ENCODE measurements at places on chromosomes 11 and 22.

DNA sequence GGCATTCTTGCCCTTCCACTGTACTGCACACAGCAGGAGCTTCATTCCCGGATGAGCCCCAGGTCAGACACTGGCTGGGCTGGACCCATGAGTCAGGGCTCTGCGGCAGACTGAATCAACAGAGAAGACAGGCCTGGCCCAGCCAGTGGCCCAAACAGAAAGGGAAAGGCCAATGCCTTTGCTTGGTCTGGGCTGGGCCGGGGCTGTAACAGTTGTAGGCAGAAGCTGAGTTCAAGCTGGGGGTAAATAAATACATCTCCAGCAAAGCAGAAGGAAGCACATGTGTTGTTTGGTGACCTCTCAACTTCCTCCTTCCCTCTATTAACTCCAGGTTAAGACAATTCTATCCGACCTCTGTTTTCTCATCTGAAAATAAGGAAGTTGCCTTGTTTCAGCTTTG lies 1.8 kb upstream of the SMIM35 start:
- no peak for DNase-seq

- DNase-seq, result no peak
Observed at GRCh38 chr22:20526305-20526627, 18.9 kb downstream of the MED15 start.

- DNase-seq, result no peak
Observed at GRCh38 chr11:77324508-77324907, 23.0 kb upstream of the GDPD4 start.

- DNase-seq, result no peak
Observed at GRCh38 chr11:119369132-119369925, 12.2 kb downstream of the USP2 start.

- no peak for DNase-seq
Observed at GRCh38 chr11:44779736-44780520, 53.2 kb downstream of the TSPAN18 start.

GRCh38 chr11:68724293-68724692 lies 27.0 kb downstream of the TESMIN start:
- no peak for DNase-seq

DNA sequence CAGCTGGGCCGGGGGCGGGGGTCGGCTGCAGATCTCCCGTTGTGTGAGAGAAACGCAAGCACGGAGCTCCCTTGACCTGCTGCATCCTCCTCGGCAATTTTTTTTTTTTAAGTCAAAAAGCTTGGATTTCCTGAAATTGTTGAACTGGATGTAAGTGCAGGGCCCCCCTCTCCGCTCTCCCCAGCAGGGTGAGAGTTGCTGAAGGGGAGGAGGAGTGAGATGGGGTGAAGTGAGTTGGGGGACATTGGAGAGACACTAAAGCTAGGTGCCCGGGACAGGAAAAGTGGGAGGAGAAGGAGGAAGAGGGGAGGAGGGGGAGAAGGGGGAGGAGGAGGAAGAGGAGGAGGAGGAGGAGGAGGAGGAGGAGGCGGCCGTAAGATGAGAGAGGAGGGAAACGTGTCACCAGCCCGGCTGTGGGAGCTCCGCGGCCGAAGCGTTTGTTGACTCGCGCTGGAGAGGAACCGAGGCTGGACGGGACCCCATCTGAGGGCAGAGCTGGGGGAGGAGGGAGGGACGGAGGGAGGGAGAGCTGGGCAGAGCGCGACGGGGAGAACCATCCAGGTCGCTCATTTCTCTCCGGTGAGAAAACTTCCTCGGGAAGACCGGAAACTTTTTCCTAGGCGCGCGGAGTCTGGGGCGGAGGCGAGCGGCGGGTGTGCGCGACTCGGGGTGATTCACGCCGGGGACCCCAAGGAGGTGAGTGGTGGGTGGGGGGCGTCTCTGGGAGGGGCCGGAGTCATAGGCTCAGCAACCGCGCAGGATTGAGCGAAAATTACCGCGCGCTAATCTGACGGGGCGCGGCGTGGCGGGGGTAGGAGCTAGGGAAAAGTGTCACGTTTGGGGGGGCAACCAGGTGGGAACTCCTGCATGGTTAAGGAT lies 80.2 kb downstream of the PRR5L start:
- DNase-seq, result no peak

- no peak for DNase-seq
Observed at GRCh38 chr22:32103658-32104315, 55.3 kb downstream of the C22orf42 start.

DNA sequence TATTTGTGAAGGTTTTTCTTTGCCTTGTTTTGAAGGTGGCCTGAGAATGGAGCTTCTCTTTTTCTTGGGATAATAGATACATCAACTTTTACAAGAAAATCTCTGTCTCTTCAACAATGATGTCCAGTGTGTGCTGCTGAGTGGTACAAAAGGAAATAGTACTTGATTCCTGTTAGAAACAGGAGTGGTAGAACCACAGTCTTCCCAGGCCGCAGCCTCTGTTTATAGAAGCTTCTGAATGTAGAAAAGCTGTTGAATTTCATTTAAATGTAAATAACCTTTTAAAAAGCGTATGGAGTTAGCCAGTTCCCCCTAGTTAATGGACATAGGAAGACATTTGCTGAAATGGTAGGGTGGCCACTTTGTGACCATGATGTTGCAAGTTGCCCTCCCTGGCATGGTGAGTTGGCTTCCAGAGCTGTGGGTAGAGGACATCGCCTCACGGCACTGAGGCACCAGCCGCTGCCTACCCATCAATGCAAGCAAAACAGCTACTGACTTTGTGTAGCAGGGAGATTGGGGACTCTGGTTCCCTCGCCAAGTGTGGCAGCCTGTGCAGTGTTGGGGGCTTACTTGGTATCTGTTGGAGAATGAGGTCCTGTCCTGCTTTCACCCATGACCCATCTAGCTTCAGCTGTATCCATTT lies 31.6 kb downstream of the C11orf91 start:
- DNase-seq, result no peak

DNA sequence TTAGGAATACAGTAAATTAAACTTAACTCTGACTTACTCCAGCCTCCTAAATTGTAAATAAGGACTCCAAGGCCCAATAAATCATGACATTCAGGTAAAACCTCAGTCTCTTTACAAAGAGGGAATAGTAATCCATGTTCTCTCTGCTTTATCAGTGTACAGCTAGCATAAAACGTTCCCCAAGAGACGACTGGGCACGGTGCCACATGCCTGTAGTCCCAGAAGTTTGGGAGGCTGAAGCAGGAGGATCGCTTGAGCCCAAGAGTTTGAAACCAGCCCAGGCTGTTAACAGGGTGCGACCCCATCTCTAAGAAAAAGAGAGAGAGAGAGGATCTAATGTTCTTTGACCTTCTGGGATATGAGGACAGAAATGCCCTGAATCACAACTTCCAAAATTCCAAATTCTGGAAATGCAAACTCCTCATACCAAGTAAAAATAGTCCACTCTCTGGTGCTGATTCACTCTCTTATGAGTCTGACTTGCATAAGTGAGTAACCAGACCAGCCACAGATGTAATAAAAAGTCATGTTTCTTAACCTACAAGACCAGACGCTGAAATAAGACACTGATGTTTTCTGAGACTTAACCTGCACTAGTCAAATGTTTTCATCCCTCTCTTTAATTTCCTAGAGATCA lies 25.5 kb downstream of the NNMT start:
- no peak for DNase-seq

DNA sequence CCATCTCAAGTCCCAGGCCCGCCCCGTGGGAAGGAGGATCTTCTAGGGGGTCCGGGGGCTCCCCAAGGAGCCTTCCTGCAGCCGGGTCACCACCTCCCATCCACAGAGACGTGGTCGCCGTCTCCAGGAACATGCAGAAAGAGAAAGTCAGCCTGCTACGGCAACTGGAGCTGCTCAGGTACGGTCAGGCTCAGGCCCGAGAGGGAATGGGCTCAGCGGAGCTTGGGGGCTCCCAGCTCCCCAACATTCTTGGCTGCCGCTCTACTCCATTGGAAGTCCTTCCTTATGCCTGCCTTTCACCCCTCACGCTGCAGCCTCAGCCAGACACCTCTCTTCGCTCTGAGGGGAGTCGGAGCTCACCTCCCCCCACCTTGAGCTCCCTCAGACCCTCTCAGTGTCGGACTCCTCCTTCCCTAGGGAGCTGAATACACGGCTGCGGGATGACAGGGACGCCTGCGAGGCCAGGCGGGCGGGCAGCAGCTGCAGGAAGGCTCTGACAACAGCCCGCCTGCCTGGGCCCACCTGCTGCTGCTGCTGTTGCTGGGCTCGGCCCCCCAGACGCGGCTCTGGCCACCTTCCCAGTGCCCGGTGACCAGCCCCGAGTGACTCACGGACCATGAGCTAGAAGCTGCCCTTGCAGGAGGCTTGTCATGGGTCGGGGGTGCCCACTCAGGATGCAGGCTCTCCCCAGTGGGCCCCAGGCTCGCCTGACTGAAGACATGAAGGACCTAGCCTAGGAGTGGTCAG lies 1.5 kb upstream of the CD151 start:
- DNase-seq, result no peak

GRCh38 chr11:125978778-125979407 lies 33.0 kb downstream of the VSIG10L2 start:
- DNase-seq, result no peak

GRCh38 chr22:31212783-31213629 lies 908 bp downstream of the LIMK2 start:
- DNase-seq, result no peak

- DNase-seq, result no peak
Observed at GRCh38 chr11:36309779-36310178, 13.7 kb downstream of the PRR5L start.

DNA sequence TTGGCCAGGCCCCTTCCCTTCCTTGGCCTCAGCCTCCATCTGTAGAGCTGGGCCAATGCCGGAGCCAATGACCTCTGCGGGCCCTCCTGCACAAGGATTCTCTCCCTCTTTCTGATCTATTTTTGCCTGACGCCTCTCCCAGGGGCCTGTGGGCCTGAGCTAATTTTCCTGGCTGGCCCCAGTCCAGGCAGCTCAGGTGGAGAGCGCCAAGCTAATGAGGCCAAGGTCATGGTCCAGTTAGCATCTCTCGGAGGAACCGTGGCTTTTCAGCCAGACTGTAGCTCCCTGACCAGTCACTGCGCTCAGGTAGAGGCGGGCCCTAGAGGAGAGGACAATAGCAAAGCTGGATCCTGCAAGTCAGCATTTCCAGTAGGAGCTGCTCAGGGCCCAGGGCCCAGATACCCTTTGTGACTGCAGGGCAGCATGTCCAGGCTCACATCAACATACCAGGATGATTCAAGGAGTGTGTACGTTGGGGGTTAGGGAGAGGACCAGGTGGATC lies 43.5 kb downstream of the APOL3 start:
- DNase-seq, result no peak

GRCh38 chr11:115279813-115280761 lies 224.1 kb downstream of the CADM1 start:
- DNase-seq, result no peak

- DNase-seq, result no peak
Observed at GRCh38 chr11:58770627-58771457, 39.1 kb upstream of the GLYAT start.

DNA sequence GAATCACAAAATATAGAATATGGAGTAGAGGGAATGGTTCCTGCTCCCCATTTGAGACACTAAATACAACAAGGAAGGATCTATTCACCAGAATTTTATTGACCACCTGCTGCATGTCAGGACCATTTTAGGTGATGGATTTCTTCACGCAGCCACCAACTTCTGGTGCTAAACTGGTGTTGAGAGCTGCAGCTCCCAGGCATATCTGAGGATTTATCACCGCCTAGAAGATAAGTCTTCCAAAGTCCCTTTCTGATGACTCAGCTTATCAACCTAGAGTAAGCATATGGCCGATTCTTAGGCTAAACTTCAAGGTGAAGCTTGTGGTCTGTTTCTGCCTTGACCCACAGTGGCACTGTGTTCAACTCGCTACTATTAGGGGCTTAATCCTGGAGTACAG lies 6.7 kb downstream of the DDI1 start:
- DNase-seq, result no peak

GRCh38 chr22:29720811-29721323 lies 1.1 kb downstream of the CABP7 start:
- no peak for DNase-seq

DNA sequence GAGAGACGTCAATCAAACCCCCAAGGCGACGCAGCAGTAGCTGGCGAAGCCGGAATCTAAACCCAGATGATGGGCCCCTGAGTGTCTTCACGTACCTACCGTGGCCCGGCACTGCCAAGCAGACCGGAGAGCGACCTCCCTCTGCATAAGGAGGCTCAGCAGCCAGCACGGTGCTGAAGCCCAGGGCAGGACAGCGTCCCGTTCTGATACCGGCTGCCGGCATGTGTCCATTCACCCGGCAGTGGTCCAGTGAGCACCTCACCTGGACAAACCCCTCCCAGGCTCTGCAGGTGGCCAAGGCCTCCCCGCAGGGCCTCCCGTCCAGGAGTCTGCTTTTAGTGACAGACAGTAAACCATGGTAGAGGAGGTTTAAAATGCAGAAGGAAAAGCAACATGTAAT lies 142.0 kb downstream of the BRD1 start:
- DNase-seq, result no peak

DNA sequence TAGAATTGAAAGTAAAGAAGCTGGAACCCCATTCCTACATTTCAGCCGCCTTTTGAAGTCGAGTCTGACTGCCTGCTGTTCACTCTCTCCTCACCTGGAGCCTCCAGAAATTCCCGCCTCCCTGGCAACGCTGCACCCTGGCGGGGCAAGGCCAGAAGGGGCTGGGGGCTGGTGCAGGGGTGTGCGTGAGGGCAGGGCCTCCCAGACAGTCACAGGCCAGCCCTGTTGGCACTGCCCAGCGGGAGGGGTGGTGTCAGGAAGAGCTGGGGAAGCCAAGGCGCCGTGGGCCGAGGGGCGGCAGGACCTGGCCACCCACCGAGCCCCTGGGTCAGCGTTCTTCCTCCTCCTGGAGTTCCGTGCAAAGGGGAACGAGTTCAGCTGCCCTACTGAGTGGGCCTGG lies 123.2 kb downstream of the KCNQ1OT1 start:
- DNase-seq, result no peak

GRCh38 chr11:24233041-24233440 lies 263.8 kb upstream of the LUZP2 start:
- DNase-seq, result no peak

GRCh38 chr22:49525801-49526535 lies 301.7 kb downstream of the BRD1 start:
- DNase-seq, result no peak

GRCh38 chr22:46098525-46099475 lies 51.5 kb upstream of the PPARA start:
- DNase-seq, result no peak

DNA sequence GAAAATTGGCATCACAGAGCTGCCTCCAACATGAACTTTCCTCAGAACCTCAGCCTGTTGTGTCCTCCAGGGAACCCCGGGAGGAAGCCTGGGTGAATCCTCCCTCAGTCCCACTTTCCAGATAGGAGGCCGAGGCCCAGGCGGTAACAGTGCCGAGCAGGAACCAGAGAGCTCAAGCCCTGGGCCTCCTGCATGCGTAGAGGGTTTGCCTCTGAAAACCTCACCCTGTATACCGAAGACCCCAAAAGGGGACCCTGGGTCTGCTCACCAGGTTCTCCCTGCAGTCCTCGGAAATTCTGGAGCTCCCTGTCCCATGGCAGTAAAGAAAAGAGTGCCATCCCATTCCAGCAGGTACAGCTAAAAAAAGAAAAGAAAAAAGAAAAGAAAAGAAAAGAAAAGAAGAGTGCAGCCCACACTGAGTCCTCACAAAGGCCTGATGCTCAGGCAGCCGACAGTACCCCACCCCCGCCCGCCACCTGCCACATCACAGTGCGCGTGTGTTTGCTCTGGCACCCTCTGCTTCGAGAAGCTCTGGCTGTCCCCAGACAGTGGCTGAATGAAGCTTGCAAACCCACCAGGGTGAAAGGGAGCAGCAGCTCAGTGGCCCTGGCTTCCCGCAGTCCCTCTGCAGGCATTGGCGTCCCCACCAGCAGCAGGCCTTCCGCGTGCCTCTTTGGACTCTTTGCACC lies 28.4 kb upstream of the FADD start:
- no peak for DNase-seq

GRCh38 chr11:45150301-45150700 lies 3.9 kb downstream of the PRDM11 start:
- DNase-seq, result no peak

Data from stimulated activated CD8-positive, alpha-beta memory T cell treated with anti-CD3 and anti-CD28 coated beads, Interleukin-2, amount 100 ng/mL, for 1 hour (primary cell).